ENCODE measurements at places on chromosomes 2 and 18.

DNA sequence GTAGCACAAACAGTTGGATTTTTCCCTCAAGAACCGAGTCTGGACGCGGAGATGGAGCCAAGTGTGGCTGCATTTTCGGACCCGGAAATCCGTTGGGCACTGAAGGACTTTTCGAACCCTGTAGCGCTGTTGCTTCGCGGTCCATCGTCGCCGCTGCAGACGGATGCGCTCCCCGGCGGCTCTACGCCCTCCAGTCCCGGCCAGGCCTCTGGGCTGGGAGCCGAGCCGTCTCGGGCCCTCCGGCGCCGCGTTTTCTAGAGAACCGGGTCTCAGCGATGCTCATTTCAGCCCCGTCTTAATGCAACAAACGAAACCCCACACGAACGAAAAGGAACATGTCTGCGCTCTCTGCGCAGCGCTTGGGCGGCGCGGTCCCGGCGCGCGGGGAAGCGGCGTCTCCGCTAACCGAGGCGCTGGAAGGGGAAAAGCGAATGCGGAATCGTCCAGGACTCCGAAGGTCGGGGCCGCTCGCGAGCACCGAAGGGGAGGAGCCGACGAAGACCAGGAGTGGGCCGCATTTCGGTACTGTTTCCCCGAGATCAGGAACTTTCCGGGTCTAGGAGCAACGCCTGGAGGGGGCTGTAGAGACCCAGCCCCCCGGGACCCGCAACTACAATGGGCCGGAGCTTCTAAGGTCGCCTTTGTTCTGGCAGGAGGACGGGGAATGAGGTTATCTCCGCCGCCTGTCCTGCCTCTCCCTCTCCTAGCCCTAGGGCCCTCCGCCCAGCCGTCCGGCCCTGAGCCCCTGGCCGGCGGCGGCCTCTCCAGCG, 3.2 kb downstream of the EMX1 start:
- peak; percentile 22 for DNase-seq

GRCh38 chr18:57813245-57813644, 10.1 kb upstream of the ATP8B1 start:
- DNase-seq: no peak

DNA sequence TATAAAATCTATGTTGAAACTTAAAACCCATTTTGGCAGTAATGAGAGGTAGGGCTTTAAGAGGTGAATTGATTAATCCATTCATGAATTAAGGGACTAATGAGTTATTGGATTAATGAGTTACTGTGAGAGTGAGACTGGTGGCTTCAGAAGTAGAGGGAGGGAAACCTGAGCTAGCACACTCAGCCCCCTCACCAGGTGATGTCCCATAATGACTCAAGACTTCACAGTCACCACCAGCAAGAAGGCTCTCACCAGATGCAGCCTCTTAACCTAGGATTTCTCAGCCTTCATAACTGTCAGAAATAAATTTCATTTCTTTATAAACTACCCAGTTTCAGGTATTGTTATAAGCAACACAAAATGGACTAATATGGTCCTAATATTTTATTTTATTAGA, 621.7 kb upstream of the ACVR2A start:
- DNase-seq: peak; percentile 7

GRCh38 chr2:152336119-152336853, 1.3 kb downstream of the FMNL2 start:
- DNase-seq: peak; percentile 54

- no peak for DNase-seq
Measured at GRCh38 chr2:222713002-222713401, 41.5 kb downstream of the MOGAT1 start.

DNA sequence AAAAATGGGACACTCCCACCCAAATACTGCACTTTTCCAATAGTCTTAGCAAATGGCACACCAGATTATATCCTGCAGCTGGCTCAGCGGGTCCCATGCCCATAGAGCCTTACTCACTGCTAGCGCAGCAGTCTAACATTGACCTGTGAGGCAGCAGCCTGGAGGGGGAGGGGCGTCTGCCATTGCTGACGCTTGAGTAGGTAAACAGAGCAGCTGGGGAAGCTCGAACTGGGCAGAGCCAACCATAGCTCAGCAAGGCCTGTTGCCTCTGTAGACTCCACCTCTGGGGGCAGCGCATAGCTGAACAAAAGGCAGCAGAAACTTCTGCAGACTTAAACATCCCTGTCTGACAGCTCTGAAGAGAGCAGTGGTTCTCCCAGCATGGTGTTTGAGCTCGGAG, 110.4 kb downstream of the CTIF start:
- DNase-seq: no peak

DNA sequence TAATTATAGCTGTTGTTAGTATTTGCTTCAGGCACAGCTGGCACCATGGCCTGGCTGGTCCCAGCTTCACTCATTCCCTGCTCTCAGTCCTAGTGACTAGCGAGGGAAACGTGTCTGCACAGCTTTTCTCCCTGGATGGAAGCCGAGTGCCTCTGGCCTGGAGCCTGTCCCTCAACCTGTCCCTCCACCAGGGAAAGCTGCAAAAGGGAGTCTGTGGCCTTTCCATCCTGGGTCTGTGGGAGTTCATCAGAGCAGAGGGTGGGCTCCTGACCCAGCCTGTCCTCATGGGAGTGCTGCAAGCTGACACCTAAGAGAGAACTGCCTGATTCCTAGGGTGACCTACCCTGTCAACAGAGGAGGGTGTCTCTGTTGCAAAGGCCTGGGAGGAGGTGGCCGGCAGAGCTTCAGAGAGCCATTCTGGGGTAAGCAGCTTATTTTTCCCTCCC, 118.3 kb downstream of the CAPN13 start:
- DNase-seq: no peak

- no peak for DNase-seq
Measured at GRCh38 chr2:179745635-179746256, 115.7 kb downstream of the ZNF385B start.

DNA sequence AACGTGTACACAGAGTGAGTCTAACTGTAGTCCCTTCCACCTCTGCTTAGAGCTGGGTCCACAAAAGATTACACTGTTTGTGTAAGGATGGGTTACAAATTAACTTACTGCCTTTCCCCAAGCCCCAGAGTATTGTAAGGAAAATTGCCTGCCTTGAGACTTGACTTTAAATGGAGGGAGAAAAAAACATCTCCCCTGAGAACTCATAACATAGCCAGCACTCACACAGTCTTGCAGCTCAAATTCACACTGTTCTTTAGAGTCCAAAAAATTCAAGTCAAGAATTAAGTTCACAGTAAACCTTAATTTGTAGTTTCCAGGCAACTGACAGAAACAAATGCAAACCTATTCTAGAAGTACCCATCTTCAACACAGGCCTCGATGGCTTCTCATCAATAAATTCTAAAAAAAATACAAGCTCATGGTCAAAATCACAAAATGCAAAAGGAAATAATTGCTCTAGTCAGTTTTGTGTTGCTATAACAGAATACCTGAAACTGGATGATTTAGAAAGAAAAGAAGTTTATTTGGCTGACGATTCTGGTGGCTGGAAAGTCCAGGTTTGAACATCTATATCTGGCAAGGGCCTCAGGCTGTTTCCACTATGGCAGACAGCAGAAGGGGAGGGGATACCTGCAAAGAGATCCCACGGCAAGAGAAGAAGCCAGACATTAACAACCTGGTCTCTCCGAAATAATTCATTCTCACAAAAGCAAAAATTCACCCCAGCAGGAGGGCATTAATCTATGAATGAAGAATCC, 34.6 kb upstream of the TMEM17 start:
- DNase-seq: no peak

GRCh38 chr18:66621816-66622576, 18.1 kb upstream of the CDH19 start:
- no peak for DNase-seq

- no peak for DNase-seq
Measured at GRCh38 chr2:54212456-54212855, 43.6 kb downstream of the TSPYL6 start.

DNA sequence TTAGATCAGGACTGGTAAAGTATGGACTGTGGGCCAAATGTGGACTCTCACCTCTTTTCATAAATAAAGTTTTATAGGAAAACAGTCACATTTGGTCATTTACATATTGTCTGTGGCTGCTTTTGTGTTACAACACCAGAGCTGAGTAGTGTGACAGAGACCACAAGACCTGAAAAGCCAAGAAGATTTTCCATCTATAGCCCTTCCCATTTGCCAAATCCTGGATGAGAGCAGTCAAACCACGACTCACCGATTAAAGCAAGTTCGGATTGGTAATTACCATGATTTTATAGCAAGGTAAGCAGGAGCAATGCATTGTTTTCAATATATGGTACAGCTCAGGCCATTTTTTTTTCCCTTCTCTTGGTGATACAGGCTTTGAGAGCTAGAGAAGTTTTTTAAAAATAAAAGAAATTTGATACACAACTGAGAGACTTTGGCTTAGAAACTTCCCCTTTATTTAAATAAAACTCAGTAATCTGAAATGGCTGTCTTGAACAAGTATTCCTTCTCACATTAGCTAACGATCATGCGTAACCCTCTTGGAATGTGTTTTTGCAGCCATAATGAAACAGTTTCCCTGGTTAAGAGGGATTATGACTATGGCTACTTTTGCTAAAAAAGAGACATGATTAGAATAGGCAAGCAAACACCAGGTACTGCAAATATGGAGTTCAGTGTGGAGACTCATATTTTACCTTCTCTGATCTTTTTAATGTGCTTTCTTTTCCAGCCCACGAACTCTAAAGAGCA, 9.5 kb upstream of the MALL start:
- DNase-seq: no peak

- DNase-seq: peak; percentile 37
Measured at GRCh38 chr2:33457556-33458247, 18.7 kb upstream of the RASGRP3 start.

DNA sequence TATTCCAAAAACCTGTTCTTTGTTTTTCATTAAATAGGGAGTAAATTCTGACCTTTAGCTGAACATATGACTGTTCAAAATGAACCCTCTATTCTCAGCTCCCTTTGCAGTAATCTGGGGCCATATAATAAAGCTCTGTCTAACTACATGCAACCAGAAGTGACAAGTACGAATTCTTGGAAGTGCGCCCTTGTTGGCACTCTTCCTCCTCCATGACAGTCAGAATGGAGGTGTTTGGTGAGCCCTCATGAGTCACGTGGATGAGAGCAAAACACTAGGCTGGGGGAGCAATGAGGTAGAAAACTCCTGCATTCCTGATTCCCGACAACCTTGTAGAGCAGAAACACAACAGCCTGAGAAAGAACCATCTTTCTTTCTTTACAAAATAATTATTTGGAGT, 552.9 kb downstream of the FBXO15 start:
- DNase-seq: no peak

- DNase-seq: no peak
Measured at GRCh38 chr2:113181258-113182051, 7.7 kb downstream of the PSD4 start.

GRCh38 chr2:233165895-233166661, 85.4 kb upstream of the ATG16L1 start:
- DNase-seq: no peak

- peak; percentile 9 for DNase-seq
Measured at GRCh38 chr2:127217470-127218325, 2.4 kb downstream of the CYP27C1 start.

GRCh38 chr18:8537400-8537799, 71.8 kb upstream of the RAB12 start:
- DNase-seq: no peak

GRCh38 chr2:233821709-233822100, 32.6 kb downstream of the HJURP start:
- no peak for DNase-seq

DNA sequence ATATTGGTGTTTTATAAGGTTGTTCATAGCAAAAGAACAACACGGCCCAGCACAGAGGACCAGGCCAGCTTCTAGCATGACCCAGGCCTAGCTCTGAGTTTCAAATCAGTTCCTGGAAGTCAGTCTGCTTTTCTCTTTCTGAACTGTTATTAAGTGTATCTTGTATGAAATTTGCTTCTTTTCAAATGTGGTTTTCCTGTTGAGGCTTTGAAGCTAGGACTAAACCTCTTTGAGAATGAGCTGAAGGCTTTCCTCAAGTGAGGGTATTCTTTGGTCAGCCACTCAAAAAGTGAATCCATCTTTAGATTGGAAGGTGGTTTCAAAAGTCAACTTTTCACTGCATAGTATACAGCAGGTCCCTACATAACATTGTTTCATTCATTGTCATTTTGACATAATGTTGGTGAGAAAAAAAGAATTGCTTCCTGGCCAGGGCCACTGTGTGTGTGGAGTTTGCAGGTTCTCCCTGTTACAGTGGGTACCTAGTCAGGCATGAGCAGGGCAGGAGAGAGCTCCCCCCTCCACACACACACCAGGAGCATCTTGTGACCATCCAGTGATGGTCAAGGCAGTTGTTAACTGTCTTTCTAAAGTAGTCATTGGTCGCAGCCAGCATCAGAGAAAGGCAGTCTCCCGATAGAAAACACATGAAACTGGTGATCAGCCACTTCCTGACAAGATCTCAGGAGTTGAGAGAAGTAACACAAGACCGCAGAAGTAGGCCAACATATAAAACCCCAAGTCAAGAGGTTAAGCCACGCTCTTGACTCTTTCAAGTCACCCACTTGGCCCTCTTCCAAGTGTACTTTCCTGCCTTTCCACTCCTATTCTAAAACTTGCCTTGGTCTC, 6.7 kb upstream of the ACAA2 start:
- DNase-seq: no peak

DNA sequence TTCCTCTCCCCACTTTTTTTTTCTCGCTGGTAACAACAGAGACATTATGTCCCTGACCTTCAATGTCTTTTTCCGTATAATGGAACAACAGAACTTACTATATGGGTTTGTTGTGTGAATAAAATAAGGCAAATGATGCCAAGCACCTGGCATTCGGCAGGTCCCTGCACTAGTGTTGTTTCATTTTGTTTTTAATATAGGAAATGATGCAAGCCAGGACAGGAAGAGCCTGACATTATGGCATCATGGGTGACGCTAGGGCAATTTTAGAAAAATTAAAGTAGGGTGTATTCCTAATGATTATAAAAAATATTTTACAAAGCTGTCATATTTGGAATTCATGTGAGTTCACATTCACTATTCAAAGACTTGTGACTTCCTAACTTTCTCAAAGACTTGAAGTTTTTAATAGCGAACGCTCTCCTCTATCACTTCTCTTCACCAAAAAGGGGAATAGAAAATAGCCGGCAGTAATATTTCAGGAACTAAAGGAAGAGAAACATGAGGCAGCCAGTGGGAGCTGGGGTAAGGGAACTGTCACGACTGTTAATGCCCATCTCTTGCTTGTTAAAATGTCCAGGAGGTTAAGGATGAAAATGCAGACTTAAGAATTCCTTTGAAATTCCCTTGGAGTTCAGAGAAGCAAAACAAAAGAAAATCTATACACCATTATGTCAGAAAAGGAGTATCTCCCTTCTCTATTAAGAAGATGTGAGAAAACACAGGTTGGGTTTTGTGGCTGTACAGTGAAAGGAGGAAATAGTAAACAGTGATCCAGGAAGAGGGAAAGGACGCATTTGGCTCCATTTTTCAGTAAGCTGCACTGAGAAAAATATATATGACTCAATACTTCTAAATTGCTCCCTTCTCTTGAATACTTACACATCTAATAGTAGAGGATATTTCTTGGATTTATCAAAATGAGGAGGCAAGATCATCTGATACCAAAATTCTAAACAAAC, 60.2 kb downstream of the DPP4 start:
- no peak for DNase-seq

GRCh38 chr2:75153221-75153620, 46.1 kb downstream of the TACR1 start:
- DNase-seq: no peak

Measured in GM10248 (cell line).